Kasumi-1 (cell line): ENCODE measurements at places on chromosomes 1 and 21.

- no peak for DNase-seq
These were observed 867 bp downstream of the PTGFRN start for GRCh38 chr1:116910379-116911187.

DNA sequence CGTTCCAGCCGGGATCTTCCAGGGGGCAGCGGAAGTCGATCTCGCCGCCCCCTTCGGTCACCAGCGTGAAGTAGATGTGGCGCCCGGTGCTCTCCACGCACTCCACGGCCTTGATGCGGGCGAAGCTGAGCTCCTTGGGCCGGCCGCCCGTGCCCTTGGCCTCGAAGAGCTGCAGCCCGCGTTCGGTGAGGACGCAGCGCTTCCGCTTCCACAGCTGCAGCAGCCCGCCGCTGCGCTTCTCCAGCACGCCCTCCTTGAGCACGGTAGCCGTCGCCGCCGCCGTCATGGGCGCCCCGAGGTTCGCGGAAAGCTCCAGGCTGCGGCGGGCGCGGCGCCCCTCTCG lies 516 bp downstream of the PHLDA3 start:
- DNase-seq = peak; percentile 14

DNA sequence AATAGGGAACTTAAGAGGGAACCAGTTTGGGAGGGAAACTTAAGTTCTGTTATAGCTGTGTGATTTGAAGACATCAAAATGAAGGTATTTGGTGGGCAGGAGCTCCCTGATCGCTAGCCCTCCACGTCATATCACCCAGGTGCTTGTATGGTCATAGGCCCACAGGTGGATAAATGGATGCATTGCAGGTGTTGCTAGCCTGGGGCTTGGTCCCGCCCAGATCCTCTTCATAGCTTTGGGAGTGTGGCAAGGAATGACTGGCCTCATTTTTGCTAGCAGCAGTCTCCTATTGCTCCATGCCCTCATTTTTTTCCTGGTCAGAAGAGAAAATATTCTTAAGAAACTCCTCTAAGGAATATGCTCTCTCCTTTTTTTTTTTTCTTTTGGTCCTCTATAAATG lies 11.3 kb downstream of the GNPAT start:
- DNase-seq = no peak

DNA sequence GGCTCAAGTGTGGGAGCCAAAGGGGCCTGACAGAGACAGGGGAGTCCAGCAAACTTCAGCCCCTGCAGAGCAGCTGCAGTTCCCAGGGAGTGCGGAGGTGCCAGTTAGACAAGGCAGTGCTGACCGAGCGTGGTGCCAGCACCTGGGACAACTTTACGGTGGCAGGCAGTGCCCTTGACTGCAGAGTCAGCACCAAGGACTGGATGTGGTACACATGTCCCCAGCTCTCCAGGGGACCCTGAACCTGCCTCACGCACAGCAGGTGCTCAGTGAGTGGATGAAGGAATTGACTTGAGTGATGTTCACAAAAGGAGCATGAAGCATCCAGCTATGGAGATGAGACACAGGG lies 296.5 kb downstream of the SIPA1L2 start:
- DNase-seq = no peak

- DNase-seq = no peak
These were observed 5.7 kb downstream of the EPHX1 start for GRCh38 chr1:225815526-225816178.

GRCh38 chr1:107953556-107953955 lies 11.4 kb downstream of the VAV3 start:
- DNase-seq = no peak

DNA sequence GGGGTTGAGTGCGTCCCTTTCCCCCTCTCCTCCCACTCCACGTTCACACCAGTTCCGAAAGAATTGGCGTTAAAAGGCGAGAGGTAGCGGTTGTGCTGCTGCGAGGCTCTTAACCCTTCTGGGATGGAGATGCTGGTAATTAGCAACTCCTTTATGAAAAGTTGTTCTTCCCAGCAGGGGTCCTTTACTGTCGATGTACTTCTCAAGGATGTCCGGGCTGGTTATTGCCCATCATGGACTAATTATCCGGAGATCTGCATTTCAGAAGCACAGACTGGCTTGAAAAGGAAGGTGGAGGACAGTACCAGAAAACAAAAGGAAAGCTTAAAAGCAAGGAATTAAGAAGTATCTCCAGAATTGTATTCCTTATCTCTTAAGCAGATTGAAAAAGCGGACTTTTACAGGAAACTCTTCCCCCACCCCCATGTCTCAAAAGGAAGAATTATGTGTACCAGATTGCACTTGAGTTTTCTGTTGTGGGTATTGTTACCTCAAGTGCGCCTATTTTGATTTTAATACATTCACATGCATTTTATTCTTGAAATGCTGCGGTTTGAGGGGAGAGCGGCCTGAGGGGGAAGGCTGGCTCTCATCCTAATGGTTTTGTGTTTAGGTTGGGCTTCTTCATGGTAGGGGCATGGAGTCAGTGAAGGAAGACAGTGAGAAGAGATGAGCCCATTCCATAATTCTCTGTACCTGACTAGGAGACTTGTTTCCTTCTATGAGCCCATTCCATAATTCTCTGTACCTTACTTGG lies 1.5 kb downstream of the AK4 start:
- no peak for DNase-seq

GRCh38 chr1:60599574-60599973 lies 482.8 kb upstream of the NFIA start:
- DNase-seq = no peak

DNA sequence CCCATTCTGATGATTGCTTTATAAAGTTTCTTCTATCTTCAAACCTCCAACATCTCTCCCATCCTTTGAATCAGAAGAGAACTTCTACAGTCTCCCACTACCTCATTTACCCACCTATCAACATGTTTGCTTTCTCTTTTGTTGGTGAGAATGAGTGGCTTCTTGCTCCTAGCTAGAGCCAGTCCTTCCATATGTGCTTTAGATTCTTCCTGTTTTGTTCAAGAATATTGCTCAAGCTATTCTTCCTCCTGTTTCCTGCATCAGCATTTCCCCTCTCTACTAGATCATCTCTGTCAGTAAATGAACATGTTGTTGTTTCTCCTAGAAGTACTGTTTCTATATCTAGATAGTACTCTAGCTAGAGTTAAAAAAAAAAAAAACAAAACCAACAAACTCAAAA lies 6.3 kb downstream of the ATF6 start:
- DNase-seq = peak; percentile 87

GRCh38 chr21:31580866-31581276 lies 78.6 kb upstream of the SOD1 start:
- DNase-seq = peak; percentile 68

GRCh38 chr1:236247286-236247685 lies 34.5 kb downstream of the ERO1B start:
- DNase-seq = no peak

GRCh38 chr21:35190201-35190701 lies 141.1 kb upstream of the RUNX1 start:
- no peak for DNase-seq

GRCh38 chr1:209483691-209484090 lies 99.8 kb upstream of the CAMK1G start:
- no peak for DNase-seq

GRCh38 chr1:64388336-64388735 lies 81.6 kb upstream of the CACHD1 start:
- no peak for DNase-seq

- peak; percentile 42 for DNase-seq
These were observed 19.3 kb upstream of the ZNF326 start for GRCh38 chr1:89975540-89976125.

- peak; percentile 14 for DNase-seq
These were observed 108.2 kb downstream of the NBPF12 start for GRCh38 chr1:147046189-147046862.

DNA sequence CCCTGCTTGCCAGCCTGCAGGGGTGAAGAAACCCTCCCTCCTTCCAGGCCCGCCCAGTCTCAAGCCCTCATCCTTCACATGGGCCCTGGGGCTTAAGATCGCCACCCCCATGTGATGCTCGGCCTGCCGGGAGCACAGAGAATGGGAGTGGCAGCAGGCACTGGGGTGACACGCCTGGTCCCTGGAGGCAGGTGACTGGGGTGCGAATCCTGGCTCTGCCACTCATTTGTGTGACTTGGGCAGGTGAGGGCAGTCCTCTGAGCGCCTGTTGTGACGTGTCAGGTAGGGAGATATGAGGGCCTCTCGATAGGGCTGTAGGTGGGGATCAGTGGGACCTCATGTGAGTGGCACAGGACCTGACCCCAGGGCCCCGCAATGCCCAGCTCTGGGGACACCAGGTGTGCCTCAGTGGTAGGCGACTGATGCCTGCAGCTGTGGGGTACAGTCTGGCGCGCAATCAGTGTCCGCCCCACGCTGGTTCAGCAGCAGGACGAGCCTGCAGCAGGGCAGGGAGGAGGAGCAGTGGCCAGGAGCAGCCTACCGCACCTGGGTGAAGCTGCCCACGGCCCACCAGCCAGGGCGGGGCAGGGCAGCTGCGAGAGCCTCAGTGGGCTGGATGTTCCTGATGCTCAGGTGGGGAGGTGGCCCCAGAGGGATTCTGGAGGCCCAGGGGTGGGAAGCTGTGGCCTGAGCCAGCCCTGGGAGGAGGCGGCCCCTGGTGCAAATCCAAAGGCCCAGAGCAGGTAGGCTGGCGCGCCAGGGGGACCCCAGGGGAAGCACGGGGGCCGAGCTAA lies 6.2 kb downstream of the SH2D5 start:
- no peak for DNase-seq

- DNase-seq = no peak
These were observed 68.3 kb downstream of the DHRS3 start for GRCh38 chr1:12549460-12550349.

DNA sequence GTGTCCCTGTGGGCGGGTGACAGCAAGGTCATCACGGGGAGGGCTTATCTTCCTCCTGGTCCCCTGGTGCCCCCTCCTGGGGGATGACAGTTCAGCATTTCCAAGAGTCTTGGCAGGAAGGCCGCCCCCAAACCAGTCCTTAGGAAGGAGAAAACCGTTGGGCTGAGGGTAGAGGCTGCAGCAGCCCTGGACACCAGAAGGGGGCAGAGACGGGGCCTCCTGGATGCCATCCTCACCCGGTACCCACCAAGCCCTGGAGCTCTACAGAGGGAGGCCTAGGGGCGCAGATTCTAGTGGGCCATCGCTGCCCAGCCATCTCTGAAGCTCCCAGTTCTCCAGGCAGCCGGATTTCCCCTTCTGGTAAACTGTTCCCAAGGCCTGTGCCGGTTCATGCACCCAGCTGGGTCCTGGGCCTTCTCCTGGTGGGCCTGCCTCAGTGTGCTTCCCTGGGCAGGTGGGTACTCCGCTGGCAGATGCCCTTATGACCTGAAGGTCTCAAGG lies 14.8 kb upstream of the ZNF669 start:
- DNase-seq = peak; percentile 38

DNA sequence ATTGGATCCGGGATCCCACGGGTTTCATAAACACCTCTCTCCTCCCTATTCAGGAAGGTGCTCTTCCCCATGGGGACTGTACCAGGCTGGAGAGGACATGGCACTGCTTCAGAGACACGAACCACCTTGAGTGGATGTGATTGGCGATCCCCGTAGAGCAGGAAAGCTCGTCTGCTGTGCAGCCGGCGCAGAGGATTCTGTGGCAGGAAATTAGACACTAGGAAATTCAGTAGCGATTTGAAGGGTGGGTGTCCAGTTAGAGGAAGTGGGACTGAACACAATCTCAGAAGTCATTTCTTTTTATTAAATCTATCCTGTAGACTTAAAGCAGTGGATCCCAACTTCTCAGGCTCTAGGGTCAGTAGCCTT lies 767 bp downstream of the PDIK1L start:
- peak; percentile 33 for DNase-seq

DNA sequence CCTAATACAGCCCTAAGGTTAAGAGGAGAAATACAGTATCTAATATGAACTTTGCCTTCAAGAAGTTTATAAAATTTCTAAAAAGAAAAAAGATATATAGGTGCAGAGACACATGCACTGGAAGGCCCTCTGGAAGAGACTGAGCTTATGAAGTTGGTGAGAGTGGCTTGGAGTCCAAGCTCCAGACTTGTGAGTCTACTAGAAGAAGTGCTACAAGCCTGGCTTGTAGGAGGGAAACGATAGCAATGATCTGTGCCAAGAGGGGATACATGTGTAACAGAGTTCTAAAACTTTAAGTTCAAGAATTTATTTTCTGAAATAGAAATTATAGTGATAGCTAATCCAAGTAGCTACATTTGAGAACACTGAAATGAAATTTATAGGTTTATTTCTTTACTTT lies 213.0 kb downstream of the PATJ start:
- DNase-seq = no peak

GRCh38 chr1:3028531-3029282 lies 7.4 kb downstream of the ACTRT2 start:
- no peak for DNase-seq

GRCh38 chr1:48466594-48466993 lies 5.4 kb downstream of the SPATA6 start:
- no peak for DNase-seq

- DNase-seq = no peak
These were observed 198.9 kb downstream of the HS2ST1 start for GRCh38 chr1:87113313-87113712.

GRCh38 chr1:203644661-203645510 lies 18.3 kb downstream of the ATP2B4 start:
- no peak for DNase-seq

DNA sequence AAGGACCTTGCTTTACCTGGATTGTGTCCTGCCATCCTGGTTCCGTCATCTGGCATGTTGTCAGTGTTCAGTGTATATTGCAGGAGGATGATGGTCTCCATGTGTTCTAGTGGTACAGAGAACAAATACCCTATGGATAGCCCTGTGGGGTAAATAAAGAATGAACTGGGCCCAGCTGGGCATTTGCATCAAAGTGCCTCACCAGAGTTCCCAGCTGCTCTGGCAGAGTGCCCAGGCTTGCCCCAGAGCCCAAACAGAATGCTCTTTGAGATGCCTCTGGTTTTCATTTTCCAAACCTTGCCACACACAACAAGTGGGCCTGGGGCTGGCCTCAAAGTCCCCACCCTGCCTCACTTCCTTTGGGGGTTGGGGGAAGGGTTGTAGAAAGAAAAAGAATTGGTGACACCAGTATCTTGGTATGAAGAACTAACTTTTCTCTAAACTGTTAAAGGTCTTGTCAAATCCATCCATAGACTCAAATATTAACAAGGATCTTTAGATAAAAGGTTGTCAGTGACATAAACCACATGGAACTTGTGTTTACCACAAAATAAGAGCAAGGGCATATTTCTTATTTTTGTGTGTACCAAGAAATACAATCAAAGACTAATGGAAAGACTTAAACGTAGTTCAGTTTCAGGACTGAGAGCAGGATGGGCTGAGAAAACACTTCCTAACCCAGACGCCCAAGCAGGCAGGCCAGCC lies 82.2 kb downstream of the LMO4 start:
- no peak for DNase-seq

- no peak for DNase-seq
These were observed 432.8 kb upstream of the CHRM3 start for GRCh38 chr1:238953448-238954010.

- DNase-seq = no peak
These were observed 92.8 kb downstream of the C1orf21 start for GRCh38 chr1:184479435-184480167.

GRCh38 chr1:81873946-81874345 lies 73.2 kb downstream of the ADGRL2 start:
- no peak for DNase-seq

DNA sequence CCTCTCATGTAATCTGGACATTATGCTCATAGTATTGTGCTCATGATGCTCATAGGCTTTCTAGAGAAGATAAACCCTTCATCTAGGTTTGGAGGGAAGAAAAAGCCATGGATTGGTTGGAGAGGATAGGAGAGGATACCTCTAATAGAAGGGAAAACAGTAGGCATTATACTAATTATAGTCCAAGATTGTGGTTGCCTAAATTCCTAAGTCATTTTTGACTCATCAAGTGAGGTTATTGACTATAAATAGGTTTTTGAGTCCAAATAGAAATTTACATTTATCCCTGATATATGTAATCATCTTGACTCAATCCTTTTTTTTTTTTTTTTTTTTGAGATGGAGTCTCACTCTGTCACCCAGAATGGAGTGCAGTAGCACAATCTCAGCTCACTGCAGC lies 5.0 kb downstream of the SYT11 start:
- no peak for DNase-seq
